Myocyte (in vitro differentiated cells): ENCODE measurements at places on chromosomes 1 and 21. TPM values are rescaled to one million over a fixed set of nuclear protein-coding genes. Genes with fewer than 3 reads are reported as not detected.

The LRRC53 gene
- total RNA-seq, result 0.10 and 0.11 TPM in 2 replicates

The OR2L8 gene
- not detected in 2 replicates for total RNA-seq

The MTF2 gene
- 12.6 and 14.0 TPM in 2 replicates for total RNA-seq

The PSMA5 gene
- 58.4 and 72.8 TPM in 2 replicates for total RNA-seq
